ENCODE measurements at places on chromosomes 5 and 9.

DNA sequence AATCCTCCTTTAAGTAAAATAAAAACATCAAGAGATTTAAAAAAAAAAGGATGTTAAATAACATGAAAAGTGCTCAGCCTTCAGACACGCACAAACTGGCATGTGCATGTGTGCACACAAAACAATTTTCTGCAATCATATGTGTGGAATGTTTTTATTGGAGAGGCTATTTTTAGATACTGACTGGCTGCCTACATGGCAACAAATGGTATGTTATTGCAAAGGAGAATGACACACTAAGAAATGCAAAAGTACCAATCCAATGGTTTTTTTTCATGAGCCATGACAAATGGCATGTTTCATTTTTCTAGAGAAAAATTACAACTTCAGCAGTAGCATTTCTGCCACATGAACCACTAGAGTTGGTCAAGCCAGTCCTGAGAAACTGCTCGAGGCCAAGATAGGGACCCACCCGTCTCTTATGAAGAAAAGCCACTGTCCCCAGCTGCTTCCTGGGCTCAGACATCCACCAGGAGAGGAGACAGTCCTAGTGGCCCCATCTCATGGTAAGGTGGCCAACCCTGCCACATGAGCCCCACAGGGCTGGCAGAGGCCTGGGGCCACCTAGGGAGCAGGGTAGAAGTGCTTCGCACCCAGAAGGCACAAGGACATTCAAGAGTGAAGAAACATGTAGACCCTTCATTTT, 116.4 kb downstream of the MYO10 start:
- DNase-seq, result no peak

- DNase-seq, result no peak
Observed at GRCh38 chr5:154209591-154210081, 19.1 kb downstream of the GALNT10 start.

DNA sequence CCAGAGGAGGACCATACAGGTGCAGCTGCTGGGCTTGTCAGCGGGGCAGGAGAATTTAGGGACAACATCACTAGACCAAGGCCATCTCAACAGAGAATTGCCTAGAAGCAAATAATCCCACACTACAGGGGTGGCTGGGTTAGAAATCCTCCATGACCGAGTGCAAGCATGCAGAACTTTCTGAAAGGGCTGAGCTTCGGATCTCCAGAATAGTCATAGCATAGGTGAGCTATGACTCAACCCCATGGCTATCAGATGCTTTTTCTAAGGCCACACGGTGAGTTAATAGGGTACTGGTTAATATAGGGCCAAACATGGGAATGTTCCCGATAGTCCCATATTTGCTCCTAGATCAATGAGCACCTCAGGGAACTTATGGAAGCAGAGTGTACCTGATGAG, 4.2 kb downstream of the KCNIP1 start:
- no peak for DNase-seq

DNA sequence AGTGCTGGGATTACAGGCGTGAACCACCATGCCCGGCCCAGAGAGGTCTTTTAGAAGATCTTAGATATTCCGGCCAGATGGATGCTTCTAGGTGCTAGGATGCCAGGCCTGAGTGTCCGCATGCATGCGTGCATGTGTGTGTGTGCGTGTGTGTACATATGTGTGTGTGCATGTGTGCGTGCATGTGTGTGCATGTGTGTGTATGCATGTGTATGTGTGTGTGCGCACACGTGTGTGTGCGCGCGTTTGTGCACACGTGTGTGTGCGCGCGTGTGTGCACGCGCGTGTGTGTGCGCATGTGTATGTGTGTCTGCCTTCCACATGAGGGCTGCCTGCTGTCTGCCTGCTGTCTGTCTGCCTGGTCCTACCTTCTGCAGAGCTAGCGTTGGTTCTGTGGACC, 88.0 kb upstream of the FCN2 start:
- DNase-seq, result no peak

DNA sequence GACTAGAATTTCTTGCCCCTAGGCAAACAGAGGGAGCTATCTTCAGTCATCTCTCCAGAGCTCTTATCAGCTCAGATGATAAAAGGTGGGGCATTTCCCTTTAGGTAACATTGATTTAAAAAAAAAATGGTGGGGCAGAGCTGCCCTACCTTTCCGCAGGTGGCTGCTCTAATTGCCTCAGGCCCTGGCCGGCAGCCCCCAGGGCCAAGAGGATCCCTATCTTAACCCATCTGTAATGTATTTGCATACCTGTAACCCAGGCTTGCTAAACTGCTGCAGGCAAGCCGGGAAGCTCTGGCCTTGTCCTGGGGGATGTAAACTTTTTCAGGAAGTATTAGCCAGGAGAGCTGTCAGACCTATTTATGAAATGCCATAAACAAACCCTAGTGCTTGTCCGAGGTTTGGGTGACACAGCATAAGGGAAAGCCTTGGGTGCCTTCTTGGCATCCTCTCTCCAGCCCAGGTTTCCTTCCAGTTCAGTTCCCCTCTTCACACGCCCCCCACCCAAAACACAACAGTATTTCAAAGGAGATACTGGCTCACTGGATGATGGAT, 20.9 kb upstream of the ZSWIM6 start:
- DNase-seq, result no peak

DNA sequence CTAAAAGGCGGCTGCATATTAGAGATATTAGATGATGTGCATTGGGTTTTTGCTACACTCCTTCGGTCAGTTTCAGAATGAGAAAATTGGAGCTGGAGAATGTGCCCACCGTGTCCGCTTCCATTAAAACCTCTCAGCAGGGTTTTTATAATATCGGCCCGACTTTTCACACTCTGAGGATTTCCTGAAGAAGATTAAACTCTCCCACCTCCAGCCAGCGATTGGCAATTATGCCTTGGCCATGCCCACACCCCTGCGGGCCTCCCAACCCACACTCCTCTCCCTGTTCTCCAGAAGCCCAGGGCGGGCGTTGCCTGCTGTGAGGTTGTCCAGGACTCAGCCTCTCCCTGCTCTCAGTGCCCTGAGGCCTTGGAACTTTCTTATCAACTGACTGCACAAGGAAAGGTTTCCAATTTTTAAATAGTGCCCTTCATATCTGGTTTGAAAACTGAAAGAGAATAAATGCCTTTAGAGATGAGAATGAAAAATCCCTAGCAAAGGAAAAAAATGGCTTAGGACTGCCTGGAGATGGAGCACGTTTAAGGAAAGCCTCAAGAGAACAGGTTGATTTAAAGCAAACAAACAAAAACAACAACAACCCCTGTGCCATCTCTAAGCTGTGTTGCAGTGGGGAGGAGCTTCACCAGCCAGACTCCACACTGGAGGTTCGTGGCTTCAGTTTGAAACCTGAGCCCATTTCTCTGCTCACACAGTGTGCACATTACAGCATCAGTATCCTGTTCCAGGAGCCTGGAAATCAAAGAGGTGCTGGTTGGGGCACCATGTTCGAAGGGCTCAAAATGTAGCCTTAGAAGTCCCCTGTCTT, 292.9 kb downstream of the NSG2 start:
- DNase-seq, result no peak

DNA sequence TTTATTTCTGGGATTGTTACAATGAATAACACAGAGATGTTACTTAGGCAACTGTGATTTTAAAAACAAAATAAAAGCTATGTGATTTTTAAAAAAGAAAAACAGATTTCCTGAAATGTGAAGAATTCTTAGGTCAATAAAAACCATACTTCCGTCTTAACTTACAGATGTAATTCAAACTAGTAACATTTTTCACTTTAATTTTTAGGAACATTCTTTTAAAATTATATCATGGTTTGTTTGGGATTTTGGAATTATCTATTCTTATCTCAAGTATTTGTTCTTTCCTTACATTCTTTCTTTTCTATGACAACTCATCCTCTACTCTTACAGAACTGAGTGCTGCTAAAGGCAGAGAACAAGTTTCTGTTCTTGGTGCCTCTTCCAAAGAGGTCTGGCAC, 159.5 kb downstream of the RAPGEF6 start:
- DNase-seq, result no peak

DNA sequence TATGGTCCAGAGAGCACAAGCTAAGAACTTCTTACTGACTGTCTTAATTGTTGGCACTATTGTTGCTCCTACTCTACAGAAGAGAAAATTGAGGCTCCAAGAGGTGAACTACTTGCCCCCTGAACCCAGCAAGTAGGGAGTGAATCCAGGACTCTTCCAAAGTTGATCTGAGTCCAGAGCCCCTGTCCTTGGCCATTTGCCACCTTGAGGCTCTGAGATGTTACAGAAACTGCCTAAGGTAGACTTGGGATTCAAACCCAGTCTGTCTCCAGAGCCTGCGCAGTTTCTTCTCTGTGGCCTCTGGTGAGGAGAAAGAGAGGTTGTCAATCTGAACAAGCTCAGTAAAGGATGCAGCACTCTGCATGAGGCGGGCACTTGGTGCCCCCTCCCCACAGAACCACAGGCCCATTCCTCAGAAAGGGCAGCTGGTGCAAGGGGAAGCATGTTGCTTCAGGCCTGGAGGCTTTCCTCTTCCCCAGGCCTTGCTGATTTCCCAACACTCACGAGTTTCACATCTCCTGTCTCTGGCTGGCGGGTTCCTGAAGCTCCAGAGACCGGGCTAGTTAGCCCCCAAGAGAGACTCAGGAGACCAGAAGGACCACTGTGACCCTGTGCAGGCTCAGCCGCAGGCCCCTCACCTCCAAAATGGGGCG, 2.9 kb upstream of the LCP2 start:
- DNase-seq, result no peak

GRCh38 chr9:105883847-105884246, 189.5 kb downstream of the TMEM38B start:
- DNase-seq, result no peak

Measured in stimulated activated CD8-positive, alpha-beta memory T cell treated with anti-CD3 and anti-CD28 coated beads, Interleukin-7, amount 100 ng/mL, for 1 hour (primary cell).